Fibroblast of lung (primary cell): ENCODE measurements at places on chromosomes 4 and X. TPM values are rescaled to one million over a fixed set of nuclear protein-coding genes. Genes with fewer than 3 reads are reported as not detected.
A peak's percentile ranks its signal among the peaks of the same experiment; 100 is the strongest.

REPS2 gene
- polyA plus RNA-seq: 0.27 and 0.33 TPM in 2 replicates

BMX gene
- not detected in 2 replicates for polyA plus RNA-seq

CPE gene
- 20.2 and 45.1 TPM in 2 replicates for polyA plus RNA-seq

DNA sequence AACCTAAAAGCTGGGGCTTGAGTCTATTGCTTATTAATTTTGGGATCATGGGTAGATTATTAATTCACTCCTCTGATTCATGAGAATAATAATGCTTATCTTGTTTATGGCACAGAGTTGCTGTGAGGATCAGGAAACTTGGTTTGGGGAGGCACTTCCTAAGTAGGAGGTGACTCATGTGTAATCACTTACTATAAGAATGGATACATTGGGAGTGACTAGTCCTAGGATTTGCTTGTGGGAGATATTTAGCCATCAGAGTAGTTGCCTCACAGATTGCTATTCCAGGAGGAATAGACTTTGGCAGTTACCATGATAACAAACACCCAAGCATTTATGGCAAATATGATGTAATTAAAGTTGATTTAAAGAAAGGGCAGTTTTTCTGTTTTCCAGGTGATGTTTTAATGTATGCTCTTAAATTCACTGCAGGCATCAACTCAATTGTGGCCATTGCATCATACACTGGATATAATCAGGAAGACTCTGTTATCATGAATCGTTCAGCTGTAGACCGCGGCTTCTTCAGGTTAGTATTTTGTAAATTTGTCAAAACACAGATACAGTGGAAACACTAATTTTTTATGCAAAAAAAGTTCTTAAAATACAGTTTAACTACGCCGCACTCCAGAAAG lies 41.9 kb downstream of the POLR2B start:
- H3K36me3 ChIP-seq: peaks cover 10% of the 10 kb centered on the region
- peak overlapping the region; percentile 7 for H3K27ac ChIP-seq
- peaks cover 8% of the 10 kb centered on the region for H3K4me1 ChIP-seq
- H3K27me3 ChIP-seq: no peaks in the 10 kb centered on the region
- peak; percentile 72 for DNase-seq

- no peak for DNase-seq
- peaks cover 3% of the 10 kb centered on the region for H3K4me1 ChIP-seq
- no peak overlapping the region for H3K27ac ChIP-seq
- H3K27me3 ChIP-seq: no peaks in the 10 kb centered on the region
- H3K36me3 ChIP-seq: peaks cover 4% of the 10 kb centered on the region
Measured at GRCh38 chr4:15013585-15013984, 11.3 kb downstream of the CPEB2 start.

- H3K4me3 ChIP-seq: no peak overlapping the region
- H3K27me3 ChIP-seq: no peaks in the 10 kb centered on the region
- H3K27ac ChIP-seq: no peak overlapping the region
Measured at GRCh38 chrX:69959712-69960111, 90.0 kb downstream of the AWAT2 start.

DNA sequence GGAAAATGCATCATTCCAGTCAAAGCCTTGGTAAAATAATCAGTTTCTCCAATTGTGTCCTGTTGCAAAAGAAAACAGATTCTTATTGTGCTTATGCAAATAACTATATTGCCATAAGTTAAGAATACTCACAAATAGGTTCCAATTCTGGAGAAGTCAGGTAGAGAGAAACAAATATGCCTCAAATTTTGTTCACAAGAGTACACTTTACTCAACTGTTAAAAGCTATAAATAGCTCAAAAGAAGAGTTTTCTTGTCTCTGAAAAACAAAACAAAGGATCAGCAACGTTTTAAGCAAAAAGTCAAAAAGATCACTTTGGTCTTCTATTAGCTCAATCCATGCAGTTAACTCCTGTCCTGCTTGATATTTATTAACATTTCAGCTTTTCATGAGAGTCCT lies 21.9 kb downstream of the SYTL5 start:
- DNase-seq: no peak
- H3K36me3 ChIP-seq: no peaks in the 10 kb centered on the region
- no peak overlapping the region for H3K4me3 ChIP-seq
- H3K27ac ChIP-seq: no peak overlapping the region
- H3K27me3 ChIP-seq: no peaks in the 10 kb centered on the region

GRCh38 chr4:180947425-180947824 lies 1295.8 kb upstream of the TENM3 start:
- DNase-seq: peak; percentile 28
- H3K4me1 ChIP-seq: no peaks in the 10 kb centered on the region
- no peaks in the 10 kb centered on the region for H3K27me3 ChIP-seq
- no peaks in the 10 kb centered on the region for H3K36me3 ChIP-seq
- no peak overlapping the region for H3K27ac ChIP-seq
- H3K4me3 ChIP-seq: no peak overlapping the region
